ENCODE measurements at places on chromosomes 4 and X.

DNA sequence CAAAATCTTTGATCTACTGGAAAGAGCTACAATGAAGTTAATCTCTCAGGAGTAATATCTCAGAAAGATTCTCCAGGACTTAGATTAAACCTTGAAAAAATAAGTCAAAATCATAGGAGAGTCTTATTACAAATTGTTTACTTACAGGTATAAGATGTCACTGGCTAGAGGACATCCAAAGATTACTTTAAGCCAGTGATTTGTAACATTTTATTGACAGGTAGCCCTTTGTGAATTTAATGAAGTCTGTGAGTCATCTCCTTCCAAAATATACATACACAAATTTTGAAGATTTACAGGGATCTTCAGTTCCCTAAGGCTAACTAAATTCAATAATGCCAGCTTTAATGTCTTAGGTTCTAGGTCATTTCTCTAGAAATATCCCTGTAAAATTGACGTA is 359.7 kb downstream of the EPHA5 start:
- DNase-seq = no peak
- no peaks in the 10 kb centered on the region for H3K27me3 ChIP-seq
- H3K27ac ChIP-seq = no peak overlapping the region
- no peaks in the 10 kb centered on the region for H3K4me1 ChIP-seq
- H3K36me3 ChIP-seq = no peaks in the 10 kb centered on the region

DNA sequence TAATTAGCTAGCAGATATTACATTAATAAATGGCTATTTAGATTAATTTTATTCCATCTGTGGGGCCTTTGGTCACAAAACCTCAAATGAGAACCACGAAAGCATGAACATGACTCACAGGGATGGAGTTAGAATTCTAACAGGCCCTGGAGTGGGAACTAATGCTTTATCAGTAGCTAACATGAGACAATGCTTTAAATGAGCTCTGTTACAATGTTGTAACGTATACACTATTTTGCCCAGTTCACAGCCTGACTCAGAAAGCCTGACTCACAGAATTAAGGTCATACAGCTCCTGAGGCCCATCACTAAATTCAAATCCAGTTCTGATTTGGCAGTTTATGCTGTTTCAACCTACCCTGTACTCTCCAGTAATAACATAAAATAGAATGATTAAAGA is 23.2 kb downstream of the VEGFC start:
- H3K4me3 ChIP-seq = no peak overlapping the region
- no peak overlapping the region for H3K27ac ChIP-seq
- no peaks in the 10 kb centered on the region for H3K36me3 ChIP-seq
- DNase-seq = no peak

GRCh38 chr4:186653969-186654368 is 69.7 kb downstream of the FAT1 start:
- H3K4me3 ChIP-seq = no peak overlapping the region
- H3K27me3 ChIP-seq = no peaks in the 10 kb centered on the region
- peaks cover 10% of the 10 kb centered on the region for H3K4me1 ChIP-seq
- no peak for DNase-seq

DNA sequence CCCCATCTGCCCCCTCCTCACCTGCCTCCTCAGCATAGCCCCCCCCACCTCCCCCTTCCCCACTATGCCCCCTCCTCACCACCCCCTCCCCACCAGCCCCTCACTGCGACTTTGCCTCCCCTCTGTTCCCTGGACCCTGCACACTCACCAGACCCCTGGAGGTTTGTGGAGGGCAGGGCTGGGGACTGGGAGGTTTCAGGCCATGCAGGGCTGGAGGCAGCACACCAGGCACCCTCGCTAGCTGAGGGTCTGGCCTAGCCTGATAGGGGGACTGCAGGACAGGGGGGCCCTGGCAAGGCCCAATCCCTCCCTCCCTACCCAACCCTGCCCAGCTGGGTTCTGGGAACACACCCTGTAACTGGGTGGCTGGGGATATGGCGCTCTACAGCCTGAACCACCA is 28.0 kb downstream of the TACC3 start:
- H3K4me1 ChIP-seq = no peaks in the 10 kb centered on the region
- no peaks in the 10 kb centered on the region for H3K27me3 ChIP-seq
- DNase-seq = no peak
- H3K27ac ChIP-seq = no peak overlapping the region
- H3K4me3 ChIP-seq = no peak overlapping the region

DNA sequence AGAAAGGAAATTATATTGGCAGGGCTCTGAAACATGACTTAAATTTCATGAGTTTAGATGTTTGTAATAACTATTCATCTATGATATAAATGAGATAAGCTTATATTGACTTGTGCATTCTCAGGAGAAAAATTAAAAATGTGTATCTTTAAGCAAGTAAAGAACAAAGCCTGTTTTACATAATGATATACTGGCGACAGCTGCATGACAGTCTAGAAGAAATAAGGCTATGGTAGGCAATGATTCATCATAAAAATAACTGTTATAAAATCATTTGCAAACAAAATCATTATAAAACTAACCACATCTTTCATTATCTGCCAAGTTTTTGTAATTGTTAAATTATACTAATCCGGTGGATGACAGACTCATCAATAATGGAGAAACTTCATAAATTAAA is 188.1 kb downstream of the ADAM29 start:
- no peaks in the 10 kb centered on the region for H3K36me3 ChIP-seq
- H3K4me1 ChIP-seq = no peaks in the 10 kb centered on the region
- DNase-seq = no peak

- no peaks in the 10 kb centered on the region for H3K36me3 ChIP-seq
- DNase-seq = no peak
- no peak overlapping the region for H3K27ac ChIP-seq
- H3K4me3 ChIP-seq = no peak overlapping the region
- no peaks in the 10 kb centered on the region for H3K27me3 ChIP-seq
- no peaks in the 10 kb centered on the region for H3K4me1 ChIP-seq
Observed at GRCh38 chrX:70016513-70016912, 33.2 kb downstream of the AWAT2 start.

DNA sequence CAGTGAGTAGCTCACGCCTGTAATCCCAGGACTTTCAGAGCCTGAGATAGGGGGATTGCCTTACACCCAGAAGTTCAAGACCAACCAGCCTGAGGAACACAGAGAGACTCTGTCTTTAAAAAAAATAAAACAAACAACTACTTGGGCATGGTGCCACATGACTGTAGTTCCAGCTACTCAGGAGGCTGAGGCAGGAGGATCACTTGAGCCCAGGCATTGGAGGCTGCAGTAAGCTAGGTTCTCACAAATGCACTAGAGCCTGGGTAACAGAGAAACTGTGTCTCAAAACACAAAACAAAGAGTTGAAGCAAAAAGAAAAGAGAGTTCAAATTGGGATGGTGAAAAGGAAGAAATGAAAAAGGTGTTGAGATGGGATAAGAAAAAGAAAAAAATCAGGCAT is 10.8 kb downstream of the CAMK2D start:
- H3K4me1 ChIP-seq = no peaks in the 10 kb centered on the region
- H3K36me3 ChIP-seq = no peaks in the 10 kb centered on the region
- H3K27me3 ChIP-seq = no peaks in the 10 kb centered on the region
- no peak for DNase-seq
- no peak overlapping the region for H3K4me3 ChIP-seq

DNA sequence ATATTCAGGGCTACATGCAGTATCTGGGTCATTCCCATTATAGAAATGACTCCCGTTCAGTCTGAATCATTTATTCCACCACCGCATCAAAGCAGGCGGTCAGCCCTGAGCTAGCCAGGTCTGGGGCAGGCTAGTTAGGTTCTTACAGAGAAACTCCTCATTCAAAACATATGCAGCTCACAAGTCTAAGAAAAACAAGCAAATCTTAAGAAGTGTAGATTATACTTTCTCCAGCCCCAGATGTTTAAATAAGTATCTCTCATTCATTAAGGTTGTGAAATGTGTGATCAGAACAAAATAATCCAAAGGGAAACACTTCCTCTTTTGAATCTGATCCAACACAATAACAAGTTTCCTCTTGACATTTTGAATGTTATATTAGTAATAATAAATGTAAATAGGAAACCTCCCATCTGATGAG is 441.9 kb downstream of the INPP4B start:
- H3K27ac ChIP-seq = no peak overlapping the region
- H3K27me3 ChIP-seq = no peaks in the 10 kb centered on the region
- no peak overlapping the region for H3K4me3 ChIP-seq
- H3K36me3 ChIP-seq = no peaks in the 10 kb centered on the region

DNA sequence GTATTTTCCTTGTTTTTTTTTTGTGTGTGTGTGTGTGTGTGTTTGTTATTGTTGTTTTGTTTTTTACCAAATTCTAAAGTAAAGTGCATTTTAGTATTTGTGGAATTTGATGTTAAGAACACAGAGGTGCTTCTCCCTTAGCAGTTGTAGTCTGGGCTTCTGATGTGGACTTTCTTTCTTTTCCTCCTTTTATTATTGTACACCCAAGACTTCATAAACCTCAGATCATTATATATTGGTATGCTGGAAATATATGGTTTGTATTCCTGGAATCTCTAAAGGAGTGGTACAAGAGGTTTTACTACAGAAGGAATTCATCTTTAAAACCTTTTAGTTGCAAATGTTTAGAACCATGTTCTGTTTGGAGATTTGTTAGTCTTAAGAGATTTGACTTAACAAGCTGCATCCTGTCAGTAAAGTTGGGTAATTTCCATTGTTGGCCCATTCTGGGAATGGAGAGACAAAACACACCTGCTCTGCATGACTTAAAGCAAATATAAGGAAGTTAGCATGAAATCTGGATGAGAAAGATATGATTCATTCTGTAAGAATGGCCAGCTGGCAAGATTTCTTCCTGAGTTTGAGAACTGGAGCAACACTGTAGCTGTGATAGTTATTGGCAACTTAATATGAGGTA is 64.0 kb downstream of the SMAD1 start:
- H3K36me3 ChIP-seq = no peaks in the 10 kb centered on the region
- DNase-seq = peak; percentile 20
- H3K4me3 ChIP-seq = no peak overlapping the region
- no peaks in the 10 kb centered on the region for H3K4me1 ChIP-seq
- no peak overlapping the region for H3K27ac ChIP-seq
- no peaks in the 10 kb centered on the region for H3K27me3 ChIP-seq

- no peak for DNase-seq
- H3K27me3 ChIP-seq = no peaks in the 10 kb centered on the region
- H3K36me3 ChIP-seq = no peaks in the 10 kb centered on the region
- no peak overlapping the region for H3K27ac ChIP-seq
- H3K4me3 ChIP-seq = no peak overlapping the region
Observed at GRCh38 chr4:86660401-86660800, 66.3 kb downstream of the PTPN13 start.

GRCh38 chrX:119158226-119158625 is 30.6 kb upstream of the KIAA1210 start:
- no peak overlapping the region for H3K4me3 ChIP-seq
- no peaks in the 10 kb centered on the region for H3K4me1 ChIP-seq
- H3K36me3 ChIP-seq = no peaks in the 10 kb centered on the region
- no peak for DNase-seq
- H3K27ac ChIP-seq = no peak overlapping the region
- H3K27me3 ChIP-seq = no peaks in the 10 kb centered on the region

- H3K27me3 ChIP-seq = no peaks in the 10 kb centered on the region
- H3K4me3 ChIP-seq = no peak overlapping the region
- DNase-seq = no peak
- H3K4me1 ChIP-seq = no peaks in the 10 kb centered on the region
- H3K27ac ChIP-seq = no peak overlapping the region
Observed at GRCh38 chr4:75705198-75705977, 19.0 kb upstream of the USO1 start.

DNA sequence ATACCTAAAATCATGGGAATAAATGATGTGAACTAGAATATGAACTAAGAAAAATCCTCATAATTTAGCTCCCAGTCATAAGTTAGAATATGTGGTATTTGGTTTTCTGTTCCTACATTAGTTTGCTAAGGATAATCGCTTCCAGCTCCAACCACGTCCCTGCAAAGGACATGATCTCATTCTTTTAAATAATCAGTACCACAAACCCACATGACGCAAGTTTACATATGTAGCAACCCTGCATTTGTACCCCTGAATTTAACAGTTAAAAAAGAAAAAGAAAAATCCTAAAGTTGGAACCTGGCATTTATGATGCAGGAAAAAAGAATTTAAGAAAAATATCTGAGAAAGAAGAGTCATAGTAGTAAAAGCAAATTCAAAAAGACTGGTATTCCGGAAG is 13.3 kb downstream of the UBA6 start:
- no peaks in the 10 kb centered on the region for H3K27me3 ChIP-seq
- H3K36me3 ChIP-seq = no peaks in the 10 kb centered on the region
- no peak for DNase-seq
- H3K27ac ChIP-seq = no peak overlapping the region
- H3K4me3 ChIP-seq = no peak overlapping the region

Measured in testis (tissue), 5 donors.